ENCODE measurements at places on chromosomes 4 and X.

- no peak for DNase-seq
Observed at GRCh38 chr4:73822389-73822788, 14.1 kb upstream of the CXCL6 start.

GRCh38 chrX:13750812-13751211 is 16.3 kb downstream of the OFD1 start:
- DNase-seq = no peak

GRCh38 chrX:131764216-131764615 is 220.3 kb downstream of the OR13H1 start:
- DNase-seq = no peak

DNA sequence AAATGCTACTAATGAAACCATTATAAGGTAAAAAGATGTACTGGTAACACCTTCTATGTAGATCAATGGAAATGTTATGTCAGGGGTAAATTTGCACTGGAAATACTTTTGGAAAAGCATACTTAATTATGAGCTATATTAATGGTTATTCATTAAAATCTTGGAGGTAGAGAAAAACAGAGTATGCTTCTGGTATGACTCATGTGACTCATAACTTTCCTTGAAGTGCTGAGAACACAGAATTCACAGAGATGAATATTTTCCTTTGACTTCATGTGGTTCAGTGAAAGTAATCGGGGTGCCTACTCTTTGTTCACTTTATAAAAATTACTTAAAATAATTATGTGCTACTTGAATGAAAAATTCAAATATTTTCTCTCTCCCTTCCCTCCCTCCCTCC is 254.2 kb downstream of the KCTD8 start:
- DNase-seq = no peak

DNA sequence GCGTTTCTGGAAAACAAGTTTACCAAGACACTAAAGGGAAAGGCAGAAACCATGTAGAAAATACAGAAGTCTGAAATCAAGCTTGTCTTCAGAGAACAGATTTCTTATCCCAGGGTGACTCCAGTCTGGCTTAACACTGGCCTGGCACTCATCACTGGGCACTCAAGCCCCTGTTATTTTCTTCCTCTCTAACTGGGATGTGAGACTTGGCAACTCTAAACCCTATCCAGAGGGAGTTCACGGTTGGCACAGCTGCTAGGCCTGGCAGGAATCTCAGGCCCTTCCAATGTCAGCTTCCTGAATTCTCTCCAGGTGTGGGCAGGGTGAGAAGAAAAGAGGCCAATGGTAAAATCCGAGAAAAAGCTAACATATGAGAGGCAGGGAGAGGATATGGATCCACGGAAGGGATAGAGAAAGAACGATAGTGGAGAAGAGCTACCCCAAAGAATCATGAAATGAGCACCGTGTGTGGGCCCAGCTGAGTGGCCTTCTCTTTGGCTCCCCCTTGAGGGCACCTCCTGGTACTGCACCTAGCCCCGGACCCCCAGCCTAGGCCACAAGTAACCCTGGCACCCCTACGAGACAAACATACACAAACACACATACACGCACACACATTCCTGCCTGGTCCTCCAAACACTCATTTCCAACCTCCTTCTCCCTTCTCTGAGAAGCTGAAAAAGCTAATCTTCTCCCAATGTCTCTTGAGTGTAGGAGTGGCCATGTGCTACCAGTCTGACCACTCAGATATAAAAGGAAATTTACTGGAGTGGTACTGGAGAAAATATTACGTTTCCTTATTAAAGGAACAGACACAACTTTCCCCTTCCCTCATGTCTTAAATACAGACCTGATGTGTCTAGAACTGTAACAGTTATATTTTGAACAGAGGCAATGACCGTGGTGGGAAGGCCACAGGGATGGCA is 16.6 kb upstream of the PTCHD1 start:
- peak; percentile 80 for DNase-seq

DNA sequence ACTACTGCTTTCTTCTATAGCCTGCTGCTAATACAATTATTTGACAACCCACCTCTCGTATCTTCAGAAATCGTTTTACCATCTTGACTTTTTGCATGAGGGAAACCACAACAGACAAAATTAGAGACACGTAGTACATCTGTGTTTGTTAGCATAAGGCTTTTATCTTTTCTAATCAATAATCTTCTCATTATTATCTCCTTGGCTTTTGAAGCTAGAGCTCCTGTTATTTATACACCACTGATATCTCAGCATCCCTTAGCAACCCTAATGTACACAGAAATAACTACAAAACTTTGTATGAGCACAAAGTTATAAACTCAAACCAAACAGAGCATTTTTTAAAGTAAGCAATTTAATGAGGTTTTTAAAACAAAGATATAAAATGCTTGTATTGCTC is 39.7 kb downstream of the CORIN start:
- DNase-seq = no peak

- DNase-seq = peak; percentile 85
Observed at GRCh38 chr4:3747581-3747904, 18.6 kb upstream of the ADRA2C start.

DNA sequence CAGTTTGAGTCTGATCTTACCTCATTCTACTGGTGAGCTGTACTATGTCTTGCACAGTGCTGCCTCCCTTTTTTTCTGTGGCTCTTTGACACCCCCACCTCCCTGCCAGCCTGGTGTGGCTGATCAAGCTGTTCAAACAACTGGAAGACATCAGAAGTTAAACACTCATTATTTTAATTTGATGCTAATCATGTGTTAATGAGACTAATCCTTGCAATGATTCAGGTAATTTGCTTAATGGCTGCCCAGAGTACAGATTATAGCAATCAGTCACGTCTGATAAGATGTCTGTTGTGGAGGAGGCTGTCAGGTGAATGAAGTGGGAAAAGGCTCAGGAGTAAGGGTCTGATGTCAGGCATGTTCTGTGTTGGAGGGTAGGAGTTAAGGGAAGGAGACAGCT is 87.4 kb upstream of the GK2 start:
- DNase-seq = no peak

DNA sequence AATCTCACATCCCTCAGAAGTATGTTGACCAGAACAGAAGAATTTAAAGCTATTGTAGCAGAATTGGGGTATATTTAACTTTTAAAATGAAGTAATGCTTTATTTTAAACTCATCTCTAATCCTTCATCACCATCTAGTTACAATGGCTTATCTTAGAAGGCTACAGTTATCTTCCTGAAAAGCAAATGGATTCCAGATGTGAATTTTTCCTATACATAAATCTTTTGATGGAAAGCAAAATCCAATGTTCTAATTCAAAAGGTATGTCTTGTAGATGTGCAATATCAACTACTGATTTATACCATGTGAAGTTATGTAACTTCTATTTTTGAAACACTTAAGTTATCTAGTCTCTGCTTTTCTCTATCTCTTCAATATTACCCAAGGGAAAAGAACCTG is 47.6 kb downstream of the CCNG2 start:
- no peak for DNase-seq

DNA sequence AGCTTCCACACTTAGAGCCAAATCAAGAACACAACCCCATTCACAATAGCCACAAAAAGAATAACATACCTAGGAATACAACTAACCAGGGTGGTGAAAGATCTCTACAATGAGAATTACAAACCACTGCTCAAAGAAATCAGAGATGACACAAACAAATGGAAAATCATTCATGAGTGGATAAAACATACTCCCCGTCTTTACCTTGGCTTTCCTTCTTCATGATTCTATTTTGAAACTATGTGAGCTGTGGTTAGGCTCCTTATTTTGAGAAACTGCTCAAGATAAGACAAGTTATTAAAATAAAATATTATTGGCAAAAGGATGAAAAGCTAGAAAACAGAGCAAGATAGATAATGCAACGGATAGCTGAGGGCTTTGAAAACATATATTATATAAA is 598.1 kb upstream of the FAT1 start:
- DNase-seq = no peak

DNA sequence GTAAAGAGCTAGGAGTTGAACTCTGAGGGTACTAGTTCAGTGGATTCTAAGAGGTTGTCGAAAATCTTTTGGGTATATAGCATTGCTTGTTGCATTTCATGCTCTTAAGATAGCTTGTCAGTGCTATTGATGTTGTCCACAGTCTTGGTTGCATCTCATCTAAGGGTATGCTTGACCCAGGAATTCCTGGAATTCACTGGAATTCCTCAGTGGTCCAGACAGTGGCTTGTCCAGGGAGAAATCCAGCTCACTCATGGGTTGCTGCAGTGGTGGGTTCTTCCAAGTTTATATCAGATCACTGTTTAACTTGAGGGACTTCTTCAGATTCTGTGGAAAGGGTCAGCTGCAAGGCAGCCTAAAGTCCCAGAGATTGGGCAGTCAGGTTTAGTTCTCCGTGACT is 29.8 kb upstream of the SMARCAD1 start:
- no peak for DNase-seq
